Cerebellum (tissue), 4 donors: ENCODE measurements at places on chromosomes 7 and 10. TPM values are rescaled to one million over a fixed set of nuclear protein-coding genes. Genes with fewer than 3 reads are reported as not detected.

GRCh38 chr10:18599392-18599791 is 52.0 kb downstream of the NSUN6 start:
- no peak for DNase-seq

VENTX gene
- 0.09 TPM for total RNA-seq

MORN4 gene
- 19.6 TPM for total RNA-seq

DNA sequence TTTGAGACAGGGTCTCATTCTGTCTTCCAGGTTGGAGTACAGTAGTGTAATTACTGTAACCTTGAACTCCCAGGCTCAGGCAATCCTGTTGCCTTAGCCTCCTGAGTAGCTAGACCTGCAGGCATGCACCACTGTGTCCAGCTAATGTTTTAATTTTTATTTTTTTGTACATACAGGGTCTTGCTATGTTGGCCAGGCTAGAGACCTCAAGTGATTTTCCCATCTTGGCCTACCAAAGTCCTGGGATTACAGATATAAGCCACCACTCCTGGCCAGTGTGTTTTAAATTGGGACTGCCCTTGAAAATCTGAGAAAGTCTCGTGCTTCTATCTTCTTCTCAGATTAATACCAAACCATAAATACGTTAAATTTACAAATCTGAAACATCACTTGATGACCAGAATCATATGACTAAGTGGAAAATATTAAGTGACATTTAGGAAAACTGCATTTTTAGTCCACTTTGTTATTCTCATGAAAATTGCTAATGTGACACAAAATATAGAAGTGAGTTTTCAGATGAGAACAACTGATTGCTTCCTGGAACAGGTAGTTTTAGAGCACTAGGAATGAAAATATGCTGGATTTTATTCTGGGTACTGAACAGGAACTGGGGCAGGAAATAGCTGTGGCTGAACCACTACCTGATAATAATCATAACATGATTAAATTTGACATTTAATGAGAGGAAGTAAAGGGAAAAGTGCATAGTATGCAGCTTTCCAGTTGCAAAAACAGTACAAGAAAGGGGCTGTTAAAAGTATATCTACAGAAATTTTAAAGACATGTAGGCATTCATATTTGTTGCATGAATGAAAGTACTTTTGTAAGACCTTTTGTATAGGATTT is 4.2 kb downstream of the PHTF2 start:
- DNase-seq, result no peak

NKX2-3 gene
- total RNA-seq, result not detected

DNA sequence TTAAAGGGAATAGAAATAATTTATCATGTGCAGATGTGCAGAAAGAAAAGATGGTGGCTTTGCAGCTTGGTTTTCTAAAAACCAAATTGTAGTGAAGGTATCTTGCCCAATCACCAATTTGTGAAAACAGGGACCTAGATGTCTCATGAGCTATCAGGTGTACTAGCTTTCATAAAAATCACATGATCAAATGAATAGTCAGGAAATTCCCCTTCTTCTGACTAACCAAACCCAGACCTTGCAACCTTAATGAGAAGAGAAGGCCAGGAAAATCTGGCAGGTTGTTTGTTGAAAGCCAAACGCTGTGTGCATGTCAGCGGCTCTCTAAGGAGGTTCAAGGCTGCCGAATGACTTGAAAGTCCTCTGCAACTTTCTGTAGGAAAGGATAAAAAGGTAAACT is 304.4 kb upstream of the NRP1 start:
- no peak for DNase-seq

DNA sequence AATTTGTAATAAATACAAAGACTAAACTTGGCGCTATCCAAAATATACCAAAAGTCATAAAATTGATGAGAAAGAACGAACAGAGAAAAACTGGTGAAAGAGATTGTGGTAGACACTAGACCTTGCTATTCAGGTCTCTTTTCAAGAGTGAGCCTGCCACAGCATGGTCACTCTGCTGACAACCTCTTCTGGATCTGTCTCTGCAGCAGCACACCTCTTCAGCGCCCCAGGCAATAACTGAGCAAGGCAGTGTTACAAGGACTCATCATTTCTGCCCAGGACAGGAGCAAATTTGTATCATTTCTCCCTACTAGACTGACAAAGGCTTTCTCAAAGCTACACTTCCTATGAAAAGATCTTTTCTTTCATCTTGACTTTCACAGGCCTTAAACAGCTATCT is 976.0 kb downstream of the DNAJB9 start:
- DNase-seq, result no peak

GRCh38 chr7:29208410-29209250 is 14.1 kb downstream of the CHN2 start:
- DNase-seq, result no peak

SEMA4G gene
- total RNA-seq, result 11.0 TPM

LIPF gene
- total RNA-seq, result 0.27 TPM

SFTPA1 gene
- 4.4 TPM for total RNA-seq

DNA sequence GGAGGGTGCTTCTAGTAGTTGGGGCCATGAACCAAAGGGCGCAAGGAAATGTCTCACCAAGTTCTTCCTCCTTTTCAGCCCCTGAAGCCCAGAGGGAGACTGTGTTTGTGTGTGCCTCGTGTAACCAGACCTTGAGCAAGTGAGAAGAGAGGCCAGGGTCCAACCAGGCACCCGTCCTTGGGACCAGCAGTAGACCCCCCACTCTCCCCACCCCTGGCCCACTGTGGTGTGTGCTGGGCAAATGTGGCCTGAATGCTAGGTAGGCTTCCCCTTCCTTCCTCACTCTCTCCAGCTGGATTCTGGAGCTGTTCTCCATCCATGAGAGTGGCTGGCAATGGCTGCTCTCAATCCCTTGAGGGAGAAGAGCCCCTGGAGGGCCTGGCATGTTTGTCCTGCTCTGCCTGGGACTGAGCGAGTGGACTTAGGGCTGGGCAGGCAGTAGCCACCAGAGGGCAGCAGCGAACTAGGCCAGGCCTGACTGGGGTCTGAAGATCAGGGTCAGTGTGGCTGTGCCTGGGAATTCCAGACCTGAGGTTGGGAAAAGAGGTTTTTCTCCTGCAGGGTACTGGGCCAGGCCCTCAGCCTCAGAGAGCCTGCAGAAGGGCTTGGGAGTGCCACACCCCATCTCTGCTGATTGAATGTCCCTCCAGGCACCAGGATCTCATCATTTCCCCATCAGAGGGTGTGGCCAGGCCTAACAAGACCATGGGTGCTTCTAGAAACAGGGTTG is 12.5 kb downstream of the SFRP5 start:
- peak; percentile 87 for DNase-seq

DNA sequence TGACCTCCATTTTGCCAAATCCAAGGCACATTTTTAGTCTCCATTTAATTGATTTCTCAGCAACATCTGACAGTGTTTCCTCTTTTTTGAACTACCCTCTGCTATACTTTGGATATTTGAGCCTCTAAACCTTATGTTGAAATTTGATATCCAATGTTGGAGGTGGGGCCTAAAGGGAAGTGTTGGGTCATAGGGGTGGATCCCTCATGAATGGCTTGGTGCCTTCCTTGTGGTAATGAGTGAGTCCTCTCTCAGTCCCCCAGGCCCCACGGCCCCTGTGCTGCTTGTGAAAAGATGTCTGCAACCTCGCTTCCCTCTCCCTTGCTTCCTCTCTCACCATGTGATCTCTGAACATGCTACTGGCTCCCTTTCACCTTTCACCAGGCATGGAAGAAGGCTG is 96.8 kb upstream of the DGKB start:
- DNase-seq, result no peak

GRCh38 chr7:12771378-12771877 is 84.0 kb downstream of the ARL4A start:
- DNase-seq, result peak; percentile 17

CYP3A7 gene
- 0.45 TPM for total RNA-seq

TUBB8 gene
- not detected for total RNA-seq

DNA sequence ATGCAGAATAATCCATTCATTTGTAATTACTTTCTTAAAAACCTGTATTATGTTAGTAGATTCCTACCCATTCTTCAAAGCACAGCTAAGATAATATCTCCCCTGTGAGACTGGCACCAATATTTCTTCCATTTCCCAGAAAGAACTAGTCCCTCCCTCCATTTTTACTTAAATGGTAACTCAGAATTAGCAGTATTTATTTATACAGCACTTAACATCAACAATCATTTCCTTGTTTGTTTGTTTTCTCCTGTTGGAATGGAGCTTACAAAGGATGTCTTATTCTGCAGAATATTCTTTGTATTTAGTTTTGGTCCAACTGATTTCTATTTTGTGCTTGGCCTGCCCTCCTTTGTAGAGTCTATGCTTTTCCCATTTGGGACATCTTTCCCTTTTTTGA is 32.1 kb upstream of the PTPN12 start:
- DNase-seq, result no peak

IDI2 gene
- total RNA-seq, result not detected
